CD4-positive, alpha-beta T cell treated with Interleukin-17A for 4 hours (primary cell): ENCODE measurements at places on chromosomes 16 and 17.

DNA sequence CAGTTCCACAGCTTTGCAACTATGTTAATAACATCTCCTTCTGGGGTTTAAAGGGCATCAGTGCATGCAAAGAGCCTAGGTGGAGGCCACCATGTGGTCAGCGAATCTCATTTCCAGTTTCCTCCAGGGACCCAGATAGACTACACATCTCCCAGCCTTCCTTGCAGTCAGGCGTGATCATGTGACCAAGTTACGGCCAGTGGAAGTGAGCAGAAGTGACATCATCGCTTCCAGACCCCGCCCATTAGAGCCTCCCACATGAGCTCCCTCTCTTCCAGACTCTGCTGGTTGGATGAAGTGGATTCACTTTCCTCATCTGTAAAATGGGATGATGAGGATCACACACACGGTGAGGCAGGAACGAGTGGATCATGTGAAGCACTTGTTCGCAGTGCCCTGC, 27.4 kb upstream of the KDM8 start:
- no peak for DNase-seq

DNA sequence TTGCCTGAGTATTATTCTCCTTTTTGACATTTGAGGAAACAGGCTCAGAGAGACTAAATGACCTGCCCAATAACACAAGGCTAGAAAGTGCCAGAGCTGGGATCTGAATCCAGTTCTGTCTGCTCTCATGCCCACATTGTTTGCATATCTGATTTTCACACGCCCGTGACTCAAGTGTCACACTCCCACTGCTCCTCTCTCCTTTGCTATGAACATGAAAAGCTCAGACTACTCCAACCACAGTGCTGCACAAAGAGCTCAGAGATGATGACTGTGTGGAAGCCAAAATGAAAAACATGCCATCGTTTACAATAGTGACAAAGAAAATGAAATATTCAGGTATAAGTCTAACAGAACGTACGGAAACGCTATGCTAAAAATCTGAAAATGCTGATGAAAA, 107.9 kb downstream of the SMG6 start:
- DNase-seq: peak; percentile 43

DNA sequence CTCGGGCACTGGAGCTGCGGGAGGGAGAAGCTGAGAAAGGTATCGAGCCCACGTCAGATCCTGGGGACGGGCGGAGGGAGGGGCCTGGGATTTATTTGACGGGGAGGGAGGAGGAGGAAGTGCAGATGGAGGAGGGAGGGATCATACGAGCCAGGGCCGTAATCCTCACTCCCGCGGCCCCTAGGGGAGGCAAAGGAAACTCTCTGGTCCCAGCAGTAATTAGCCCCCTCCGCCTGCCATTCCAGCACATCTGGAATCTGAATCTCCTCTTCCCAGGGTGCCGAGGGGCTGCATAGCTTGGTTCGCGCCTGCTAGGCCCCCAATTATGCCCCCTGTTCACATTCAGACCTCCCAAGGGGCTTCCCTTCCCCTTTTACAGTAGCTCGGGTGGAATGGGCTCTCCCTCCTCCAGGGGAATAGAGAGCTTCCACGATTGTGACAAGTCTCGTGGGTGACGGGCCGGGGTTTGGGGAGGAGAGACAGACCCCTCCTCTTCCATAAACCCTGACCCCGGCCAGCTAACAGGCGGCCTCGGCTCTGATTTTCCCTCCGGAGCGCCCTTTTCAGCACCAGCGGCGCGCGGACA, at the start of gene SEZ6L2:
Gene SEZ6L2, minus strand, starts transcription at position 35 of the 586 bp plus-strand sequence. CDS start 531 bp downstream, outside the sequence.
- DNase-seq: no peak

DNA sequence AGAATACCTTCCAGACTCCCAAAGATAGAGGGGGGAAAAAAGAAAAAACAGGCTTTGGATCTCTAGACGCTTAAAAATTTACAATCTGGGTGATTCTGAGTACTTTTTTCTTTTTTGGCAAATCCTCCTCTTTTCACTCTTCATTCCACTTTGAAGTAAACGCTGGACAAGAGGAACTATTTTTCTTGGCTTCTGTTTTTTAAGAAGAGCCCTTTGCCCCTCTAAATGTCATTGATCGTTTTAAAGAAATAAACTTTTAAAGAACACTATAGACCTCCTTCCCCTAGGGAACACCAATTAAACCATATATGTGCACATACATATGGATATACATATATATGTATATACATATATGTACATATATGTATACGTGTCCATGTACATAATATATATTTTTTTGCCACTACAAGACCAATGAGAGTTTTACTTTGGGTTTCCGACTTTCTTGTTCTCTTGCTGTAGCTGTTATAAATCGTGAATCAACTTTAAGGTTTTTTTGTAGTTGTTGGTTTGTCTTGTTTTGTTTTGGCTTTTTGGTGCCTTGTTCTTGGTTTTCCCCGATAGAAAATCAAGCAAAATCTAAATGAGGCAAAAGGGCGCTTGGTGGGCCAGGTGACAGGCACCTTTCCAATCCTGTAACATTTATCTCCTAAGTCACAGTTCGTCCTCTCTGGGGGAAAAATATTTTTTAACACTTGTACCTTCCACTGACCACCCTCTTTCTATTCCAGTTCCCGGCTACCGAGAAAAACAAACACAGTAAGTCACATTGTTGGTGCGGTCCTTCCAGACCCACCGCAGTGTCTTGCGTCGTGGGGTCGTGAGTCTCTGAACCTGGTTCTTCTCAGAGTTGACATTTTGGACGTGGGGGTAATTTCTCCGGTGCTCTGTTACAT, 4.4 kb downstream of the FOXF1 start:
- no peak for DNase-seq

DNA sequence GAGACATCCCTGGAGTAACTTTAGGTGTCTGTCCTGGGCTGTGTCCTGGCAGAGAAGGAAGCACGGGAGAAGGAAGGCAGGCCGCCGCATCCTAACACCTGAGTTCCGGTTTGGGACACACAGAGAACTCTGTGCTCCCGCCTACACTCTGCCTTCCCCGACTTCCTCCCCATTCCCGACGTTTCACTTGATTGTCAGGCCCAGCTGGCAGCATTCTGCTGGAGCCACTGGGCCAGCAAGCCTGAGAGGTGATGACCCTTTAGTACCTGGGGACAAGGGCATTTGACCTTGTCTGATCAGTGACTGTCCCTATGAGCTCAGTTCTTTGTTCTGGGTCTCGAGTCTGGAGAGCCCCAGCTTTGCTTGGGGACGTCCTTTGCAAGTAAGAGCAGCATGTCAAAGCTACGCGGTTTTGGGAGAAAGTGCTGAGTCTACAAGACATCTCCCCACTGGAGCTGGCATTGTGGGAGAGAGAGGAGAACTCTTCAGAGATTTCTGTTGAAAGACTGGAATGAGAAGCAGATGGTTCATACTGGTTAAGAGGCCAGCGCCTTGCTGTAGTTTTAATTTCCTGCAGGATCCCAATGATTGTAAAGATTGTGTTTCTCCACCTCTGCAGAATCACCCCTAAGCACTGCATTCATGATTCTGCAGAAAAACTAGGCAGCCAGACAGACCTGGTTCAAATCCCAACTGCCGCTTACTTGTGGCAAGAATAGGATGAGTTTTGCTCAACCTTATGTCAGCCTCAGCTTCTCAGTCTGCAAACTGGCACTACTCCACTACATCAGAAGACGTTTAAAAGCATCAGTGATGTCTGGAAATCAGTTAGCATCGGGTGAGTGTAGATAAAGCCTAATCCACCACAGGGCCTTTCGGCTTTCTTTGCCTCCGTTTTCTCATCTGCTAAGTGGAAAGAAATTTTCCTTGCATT, 20.6 kb downstream of the ABAT start:
- no peak for DNase-seq

DNA sequence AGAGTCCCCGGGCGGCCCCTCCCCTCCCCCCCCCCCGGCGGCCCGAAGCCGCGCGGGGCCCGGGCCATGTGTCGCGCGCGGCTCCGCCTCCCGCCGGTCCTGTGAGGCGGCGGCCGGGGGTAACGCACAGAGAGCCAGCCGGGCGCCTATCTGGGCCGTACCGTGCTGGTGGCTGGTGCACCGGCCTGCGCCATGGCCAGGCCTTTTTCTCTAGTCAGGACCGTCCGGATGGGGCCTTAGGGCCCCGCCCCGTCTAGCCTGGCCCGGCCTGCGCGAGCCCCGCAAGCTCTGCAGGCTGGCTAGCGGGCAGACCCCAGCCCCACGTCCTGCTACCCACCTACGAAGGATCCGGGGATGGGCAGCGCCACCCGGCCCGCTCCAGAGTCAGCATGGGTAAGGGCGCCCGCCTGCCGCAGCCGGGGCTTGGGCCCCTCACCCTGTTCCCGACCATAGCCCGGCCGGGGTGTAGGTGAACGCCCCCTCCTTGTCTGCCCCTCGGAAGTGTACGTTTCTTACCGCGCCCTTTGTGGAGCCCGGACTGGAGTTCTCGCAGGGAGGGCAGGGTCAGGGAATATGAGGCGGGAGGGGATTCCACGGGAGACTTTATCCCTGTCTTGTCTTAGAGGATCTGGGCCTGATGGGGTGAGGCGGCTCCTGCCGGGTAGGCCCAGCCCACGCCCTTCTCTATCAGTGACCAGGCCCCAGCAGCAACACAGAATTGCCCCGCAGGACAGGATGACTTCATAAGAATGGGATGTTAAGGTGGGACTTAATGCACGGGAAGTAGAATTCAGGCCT, at the start of gene CENPT:
Gene CENPT, minus strand, starts transcription at position 630 of the 798 bp plus-strand sequence. CDS start 13,834 bp downstream, outside the sequence.
- DNase-seq: no peak

DNA sequence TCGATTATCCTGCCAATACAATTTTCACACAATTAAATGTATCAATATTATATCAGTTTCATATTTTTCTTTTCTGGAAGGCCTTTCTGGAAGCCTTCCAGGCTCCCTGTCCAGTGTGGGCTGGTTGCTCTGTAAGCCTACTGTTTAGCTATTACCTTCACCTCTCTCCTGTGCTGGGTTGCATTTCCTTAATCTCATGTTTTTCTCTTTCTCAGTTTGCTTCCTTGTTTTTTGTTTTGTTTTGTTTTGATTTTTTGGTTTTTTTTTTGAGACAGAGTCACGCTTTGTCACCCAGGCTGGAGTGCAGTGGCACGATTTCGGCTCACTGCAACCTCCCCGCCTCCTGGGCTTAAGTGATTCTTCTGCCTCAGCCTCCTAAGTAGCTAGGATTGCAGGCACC, 6.8 kb downstream of the SEPHS2 start:
- DNase-seq: no peak

- no peak for DNase-seq
These were observed 139.3 kb downstream of the KCNJ2 start for GRCh38 chr17:70308618-70309017.

- DNase-seq: no peak
These were observed 240.3 kb upstream of the IRX3 start for GRCh38 chr16:54526916-54527315.

GRCh38 chr16:46883353-46883689, 841 bp upstream of the GPT2 start:
- DNase-seq: no peak

DNA sequence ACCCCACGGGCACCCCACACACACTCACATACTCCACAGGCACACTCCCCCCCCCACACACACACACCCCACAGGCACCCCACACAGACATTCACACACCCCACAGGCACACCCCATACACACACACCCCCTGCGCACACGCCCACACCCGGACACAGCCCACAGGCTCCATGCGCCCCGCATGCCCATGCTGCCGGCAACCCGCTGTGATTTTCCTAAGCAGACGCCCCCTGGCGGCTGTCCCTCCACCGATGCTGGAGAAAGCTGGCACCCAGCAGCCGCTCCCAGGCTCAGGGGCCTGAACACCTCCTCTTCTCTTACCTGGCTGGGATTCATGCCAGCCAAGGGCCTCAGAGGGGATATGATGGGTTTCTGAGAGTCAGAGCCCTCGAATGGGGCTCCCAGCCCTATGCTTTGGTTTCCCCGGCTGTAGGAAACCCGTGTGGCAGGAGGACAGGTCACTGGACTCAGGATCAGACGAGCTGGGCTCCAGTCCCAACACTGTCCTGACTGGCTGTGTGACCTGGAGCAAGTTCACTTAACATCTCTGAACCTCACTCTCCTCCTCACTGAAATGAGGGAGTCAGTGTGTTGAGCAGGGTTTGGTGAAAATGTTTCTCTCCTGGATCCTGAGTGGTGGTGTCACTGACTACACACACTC, 19.6 kb upstream of the TNFRSF13B start:
- peak; percentile 93 for DNase-seq

DNA sequence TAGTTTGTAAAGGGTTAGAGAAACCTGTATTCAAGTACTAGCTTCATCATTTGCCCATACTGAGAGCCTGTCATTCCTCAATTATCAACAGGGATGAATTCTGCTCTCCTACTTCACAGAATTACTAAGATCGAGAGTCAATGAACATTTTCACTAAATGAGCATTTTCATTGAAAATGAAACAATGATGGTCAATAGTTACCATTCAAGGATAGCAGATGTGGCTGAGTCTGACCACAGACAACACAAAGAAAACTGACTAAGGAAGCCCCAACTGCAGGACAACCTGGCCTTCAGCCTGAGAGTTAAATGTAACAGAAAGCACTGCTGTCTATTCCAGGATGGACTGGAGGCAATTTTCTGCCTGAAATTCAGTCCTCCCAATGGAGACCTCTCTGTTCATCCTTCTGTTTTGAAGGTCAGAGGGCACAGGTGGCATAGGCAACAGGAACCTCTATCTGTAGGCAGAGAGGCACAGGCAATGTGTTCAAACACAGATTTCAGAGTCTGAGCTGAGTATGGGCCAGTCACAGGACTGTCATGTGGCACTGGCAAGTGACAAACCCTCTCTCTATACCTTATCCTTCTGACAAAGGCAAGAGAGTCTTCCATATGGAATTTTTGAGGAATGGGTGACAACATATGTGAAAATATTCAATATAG, 19.5 kb downstream of the TRAF4 start:
- DNase-seq: no peak

DNA sequence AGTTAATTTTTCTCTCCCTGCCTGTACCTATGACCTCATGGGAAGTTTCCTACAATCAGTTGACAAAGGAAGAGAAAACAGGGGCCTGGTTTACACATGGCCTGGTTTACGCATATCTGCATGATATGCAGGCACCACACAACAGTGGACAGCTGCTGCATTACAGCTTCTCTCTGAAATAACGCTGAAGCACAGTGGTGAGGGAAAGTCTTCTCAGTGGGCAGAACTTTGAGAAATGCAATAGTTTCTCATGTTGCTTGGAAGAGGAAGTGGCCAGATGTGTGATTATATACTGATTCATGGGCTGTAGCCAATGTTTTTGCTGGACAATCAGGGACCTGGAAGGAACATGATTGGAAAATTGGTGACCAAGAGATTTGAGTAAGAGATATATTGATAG, 324.1 kb upstream of the GOT2 start:
- DNase-seq: no peak

DNA sequence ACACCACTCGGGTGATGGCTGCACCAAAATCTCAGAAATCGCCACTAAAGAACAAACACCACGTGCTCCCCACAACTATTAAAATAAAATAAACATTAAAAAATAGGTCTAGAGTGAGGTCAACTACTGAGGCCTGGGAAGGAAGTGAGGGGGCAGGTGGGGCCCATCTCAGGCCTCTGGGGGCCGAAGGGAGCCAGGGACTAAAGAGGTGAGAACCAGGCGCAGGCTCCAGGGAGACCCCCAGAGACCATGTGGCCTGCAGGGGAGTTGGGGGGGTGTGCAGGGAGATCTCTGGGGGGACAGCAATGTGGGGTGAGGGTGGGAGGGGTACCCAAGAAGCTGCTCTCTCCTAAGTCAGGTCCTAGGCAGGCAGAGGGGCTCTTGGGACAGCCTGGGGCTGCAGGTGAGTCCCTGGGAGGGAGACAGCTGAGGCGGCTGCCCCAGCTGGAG, 111.3 kb upstream of the SMURF2 start:
- no peak for DNase-seq

- peak; percentile 81 for DNase-seq
These were observed at the start of gene KIFC3 for GRCh38 chr16:57802341-57803133. KIFC3 (minus strand) TSS chr16:57802491; CDS start chr16:57798243, 4,248 bp downstream.

GRCh38 chr17:39283896-39284295, 58.2 kb upstream of the STAC2 start:
- no peak for DNase-seq
